ENCODE measurements at places on chromosomes 12 and 14. TPM values are rescaled to one million over a fixed set of nuclear protein-coding genes. Genes with fewer than 3 reads are reported as not detected.

The REP15 gene
- 0.12 TPM for polyA plus RNA-seq

The TPI1 gene
- 2,303 TPM for polyA plus RNA-seq

DNA sequence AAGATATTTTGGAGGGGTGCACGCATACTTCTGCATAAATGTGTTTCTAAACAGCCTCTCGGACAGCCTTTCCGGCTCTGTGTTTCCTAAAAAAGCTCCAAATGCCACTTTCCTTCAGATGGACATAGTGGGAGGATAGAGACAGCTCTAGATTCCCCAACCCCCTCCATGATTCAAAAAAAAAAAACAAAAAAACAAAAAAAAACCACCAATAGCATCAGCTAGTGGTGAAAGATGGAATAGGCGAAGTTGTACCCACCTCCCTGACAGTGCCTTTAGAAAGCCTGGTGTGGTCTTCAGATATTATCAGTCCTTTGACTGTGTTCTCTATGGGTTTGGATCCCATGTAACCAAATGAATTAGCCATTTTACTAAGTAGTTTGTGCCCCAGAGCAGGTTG is 94.1 kb downstream of the PHETA1 start:
- no peaks in the 10 kb centered on the region for H3K36me3 ChIP-seq
- H3K27me3 ChIP-seq, result peaks cover 9% of the 10 kb centered on the region
- no peak for DNase-seq
- no peak overlapping the region for H3K4me3 ChIP-seq

The JPH4 gene
- 0.16 TPM for polyA plus RNA-seq

DNA sequence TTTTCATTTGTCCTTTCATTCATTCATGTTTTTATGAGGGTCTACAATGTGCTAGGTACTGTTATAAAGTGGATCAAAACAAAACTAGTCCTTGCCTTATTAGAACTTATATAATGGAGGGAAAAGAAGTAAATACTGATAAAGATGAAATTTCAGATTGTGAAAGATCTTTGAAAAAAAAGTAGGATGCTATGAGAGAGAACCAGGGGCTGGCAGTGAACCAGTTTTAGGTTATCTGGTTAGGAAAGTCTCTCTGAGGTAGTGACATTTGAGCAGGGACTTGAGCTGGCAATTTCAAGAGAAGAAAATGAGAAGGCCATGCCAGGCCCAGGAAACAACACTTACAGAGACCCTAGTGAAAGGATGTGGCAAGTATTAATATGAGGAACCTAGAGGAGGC is 57.3 kb upstream of the E2F7 start:
- H3K36me3 ChIP-seq, result no peaks in the 10 kb centered on the region
- no peak overlapping the region for H3K4me3 ChIP-seq
- no peaks in the 10 kb centered on the region for H3K27me3 ChIP-seq
- DNase-seq, result no peak
- H3K27ac ChIP-seq, result no peak overlapping the region

GRCh38 chr12:53290661-53291060 is 4.7 kb upstream of the PFDN5 start:
- no peak for DNase-seq
- no peak overlapping the region for H3K4me3 ChIP-seq
- H3K27ac ChIP-seq, result no peak overlapping the region

The DCN gene
- polyA plus RNA-seq, result not detected

DNA sequence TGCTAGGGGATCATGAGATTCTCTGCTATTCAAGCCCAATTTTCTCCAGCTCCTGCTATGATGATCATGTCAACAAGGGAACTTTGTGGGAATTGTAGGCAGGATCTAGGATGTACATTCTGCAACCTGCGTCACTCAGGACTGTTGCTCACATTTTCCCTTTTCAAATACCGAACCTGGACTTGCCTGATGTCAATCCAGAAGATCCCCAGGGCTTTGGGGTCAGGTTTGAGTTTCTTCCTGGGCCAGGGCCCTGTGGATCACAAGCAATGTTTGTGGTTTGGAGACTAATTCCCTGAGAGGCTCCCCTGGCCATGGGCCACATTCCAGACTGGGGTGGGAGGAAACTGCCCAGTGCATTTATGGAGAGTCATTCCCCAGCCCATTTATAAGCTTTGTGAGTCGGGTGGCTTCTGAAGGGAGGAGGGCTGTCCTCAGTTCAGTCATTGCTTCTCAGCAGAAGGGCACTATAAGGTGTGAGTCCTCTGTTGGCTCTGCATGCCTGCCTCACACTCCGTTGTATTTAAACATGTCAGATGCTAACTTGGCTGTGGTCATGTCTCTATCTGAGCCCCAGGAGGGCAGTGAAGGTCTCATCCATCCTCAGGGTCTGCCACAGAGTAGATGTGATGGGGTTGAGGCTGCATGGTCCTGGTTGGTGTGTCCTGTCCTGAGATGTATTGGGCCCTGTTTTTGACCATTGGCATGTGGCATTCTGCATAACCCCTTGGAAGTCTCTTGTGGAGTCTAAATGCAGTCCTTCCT is 6.5 kb downstream of the KRT86 start:
- H3K36me3 ChIP-seq, result no peaks in the 10 kb centered on the region
- peaks cover 31% of the 10 kb centered on the region for H3K27me3 ChIP-seq
- no peak overlapping the region for H3K4me3 ChIP-seq
- no peak overlapping the region for H3K27ac ChIP-seq
- H3K4me1 ChIP-seq, result peaks cover 36% of the 10 kb centered on the region

DNA sequence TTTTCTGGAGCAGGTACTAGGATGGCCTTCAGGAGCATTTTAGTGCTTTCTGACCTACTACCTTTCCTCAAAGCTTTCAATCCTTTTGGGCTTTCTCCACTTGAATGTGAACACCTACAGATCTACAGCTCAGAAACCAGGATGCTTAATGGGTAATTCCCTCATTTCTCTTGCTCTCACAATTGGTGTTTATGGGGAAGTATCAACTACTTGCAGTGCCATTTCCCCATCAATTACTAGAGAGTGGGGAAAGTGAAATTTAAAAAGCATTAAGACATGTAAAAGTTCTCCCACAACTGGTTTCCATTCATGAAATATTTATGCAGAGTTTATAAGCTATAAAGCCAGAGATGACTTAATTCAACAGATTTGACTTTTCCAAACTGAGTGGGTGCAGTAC is 2.1 kb upstream of the YY1 start:
- no peaks in the 10 kb centered on the region for H3K27me3 ChIP-seq
- H3K4me3 ChIP-seq, result peak overlapping the region; percentile 94
- no peaks in the 10 kb centered on the region for H3K36me3 ChIP-seq
- H3K27ac ChIP-seq, result peak overlapping the region; percentile 96
- H3K4me1 ChIP-seq, result peaks cover 42% of the 10 kb centered on the region
- no peak for DNase-seq

DNA sequence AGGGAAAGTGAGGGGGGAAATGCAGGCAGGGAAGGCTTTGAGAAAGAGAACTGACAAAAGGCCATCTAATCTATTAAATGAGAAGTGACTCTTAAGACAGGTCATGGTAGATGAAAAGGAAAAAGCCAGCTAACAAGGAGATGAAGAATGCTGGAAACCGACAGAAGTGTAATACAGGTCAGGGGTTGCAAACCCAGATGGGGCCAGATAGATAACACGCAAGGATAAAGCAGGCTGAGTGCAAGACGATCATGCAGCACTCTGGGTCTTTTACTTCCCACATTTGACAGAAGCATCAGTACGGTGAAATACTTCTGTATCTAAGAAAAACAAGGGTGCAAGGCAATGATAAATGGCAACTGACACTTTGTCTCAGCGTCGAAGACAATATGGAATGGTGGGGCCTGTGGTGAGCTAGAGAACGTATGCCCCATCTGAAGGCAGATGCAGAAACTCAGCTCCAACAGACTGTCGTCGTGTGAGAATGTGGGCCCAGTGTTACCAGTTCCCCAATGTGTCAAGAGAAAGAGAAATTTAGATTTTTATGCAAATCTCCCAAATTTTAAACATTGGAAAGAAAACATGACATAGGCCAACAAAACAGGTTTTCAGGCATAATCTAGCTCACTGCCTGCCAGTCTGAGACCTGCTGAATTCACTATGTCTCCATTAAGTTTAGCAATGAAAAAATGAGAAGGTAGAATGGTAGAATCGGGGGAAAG is 187.4 kb downstream of the PHLDA1 start:
- H3K27ac ChIP-seq, result no peak overlapping the region
- H3K4me3 ChIP-seq, result no peak overlapping the region
- no peaks in the 10 kb centered on the region for H3K27me3 ChIP-seq
- H3K4me1 ChIP-seq, result peaks cover 30% of the 10 kb centered on the region
- no peak for DNase-seq

DNA sequence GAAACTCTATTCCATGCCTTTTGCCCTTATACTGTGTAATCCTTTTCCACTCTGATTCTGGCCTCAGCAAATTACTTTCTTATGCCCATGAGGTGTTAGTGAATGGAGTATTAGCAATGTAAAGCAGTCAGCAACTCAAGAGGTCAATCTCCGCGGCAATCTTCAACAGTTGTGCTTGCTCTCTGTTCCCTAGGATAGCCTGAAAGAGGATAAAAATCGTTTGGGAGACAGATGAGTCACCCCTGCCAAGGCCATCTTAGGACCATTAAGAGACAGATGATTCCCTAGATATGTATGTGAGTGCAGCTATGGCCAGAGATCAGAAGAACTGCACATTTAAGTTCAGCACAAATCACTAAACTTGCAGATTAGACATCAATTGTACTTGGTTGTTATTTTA is 1145.8 kb downstream of the GALC start:
- no peak overlapping the region for H3K4me3 ChIP-seq
- DNase-seq, result no peak
- no peaks in the 10 kb centered on the region for H3K36me3 ChIP-seq
- no peak overlapping the region for H3K27ac ChIP-seq

DNA sequence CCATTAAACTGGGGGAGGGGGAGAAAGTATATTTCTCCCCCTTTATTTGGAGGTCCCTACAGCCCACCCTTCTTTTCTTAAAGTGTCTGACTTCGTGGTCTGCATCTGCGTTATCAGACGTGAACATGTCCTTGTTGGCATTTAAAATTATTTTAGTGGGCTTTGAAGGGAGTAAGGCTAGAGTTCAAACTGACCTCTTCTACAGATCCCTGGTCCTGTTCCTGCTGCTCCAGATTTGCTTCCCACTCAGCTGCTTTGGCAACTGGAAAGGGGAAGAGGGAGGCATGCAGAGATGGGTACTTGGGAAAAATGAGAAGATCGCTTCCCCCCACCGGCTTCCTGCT is 611 bp upstream of the SIX6 start:
- no peaks in the 10 kb centered on the region for H3K36me3 ChIP-seq
- DNase-seq, result no peak
- no peaks in the 10 kb centered on the region for H3K4me1 ChIP-seq
- no peak overlapping the region for H3K4me3 ChIP-seq
- no peak overlapping the region for H3K27ac ChIP-seq
- no peaks in the 10 kb centered on the region for H3K27me3 ChIP-seq

GRCh38 chr12:3341594-3341993 is 149.4 kb upstream of the PRMT8 start:
- H3K27ac ChIP-seq, result no peak overlapping the region
- H3K36me3 ChIP-seq, result no peaks in the 10 kb centered on the region
- H3K4me1 ChIP-seq, result peaks cover 18% of the 10 kb centered on the region

- no peak for DNase-seq
- no peak overlapping the region for H3K27ac ChIP-seq
- no peaks in the 10 kb centered on the region for H3K4me1 ChIP-seq
- no peaks in the 10 kb centered on the region for H3K36me3 ChIP-seq
These were observed 853.7 kb downstream of the GALC start for GRCh38 chr14:87139299-87139698.

The KRT78 gene
- polyA plus RNA-seq, result not detected

DNA sequence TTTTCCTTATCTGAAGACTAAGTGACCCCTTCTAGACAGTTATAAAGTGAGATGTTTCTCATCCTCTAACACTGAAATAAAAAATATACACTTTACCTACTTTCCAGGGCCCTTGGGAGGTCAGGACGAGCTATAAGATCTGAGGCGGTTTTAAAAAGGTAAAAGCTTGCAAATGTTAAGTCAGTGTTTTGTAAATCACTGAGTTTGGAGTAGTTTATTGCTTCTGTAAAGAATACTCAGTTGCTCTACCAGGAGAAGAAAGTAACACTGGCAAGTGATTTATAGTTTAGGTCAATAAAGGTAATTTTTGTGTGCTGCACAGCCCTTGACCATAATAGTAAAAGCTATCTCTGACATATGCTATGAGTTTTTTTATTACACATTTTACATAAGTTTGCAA is 584.5 kb downstream of the TMTC2 start:
- H3K27ac ChIP-seq, result no peak overlapping the region
- no peak overlapping the region for H3K4me3 ChIP-seq
- no peaks in the 10 kb centered on the region for H3K4me1 ChIP-seq
- no peaks in the 10 kb centered on the region for H3K27me3 ChIP-seq

The TMED8 gene
- 4.7 TPM for polyA plus RNA-seq

DNA sequence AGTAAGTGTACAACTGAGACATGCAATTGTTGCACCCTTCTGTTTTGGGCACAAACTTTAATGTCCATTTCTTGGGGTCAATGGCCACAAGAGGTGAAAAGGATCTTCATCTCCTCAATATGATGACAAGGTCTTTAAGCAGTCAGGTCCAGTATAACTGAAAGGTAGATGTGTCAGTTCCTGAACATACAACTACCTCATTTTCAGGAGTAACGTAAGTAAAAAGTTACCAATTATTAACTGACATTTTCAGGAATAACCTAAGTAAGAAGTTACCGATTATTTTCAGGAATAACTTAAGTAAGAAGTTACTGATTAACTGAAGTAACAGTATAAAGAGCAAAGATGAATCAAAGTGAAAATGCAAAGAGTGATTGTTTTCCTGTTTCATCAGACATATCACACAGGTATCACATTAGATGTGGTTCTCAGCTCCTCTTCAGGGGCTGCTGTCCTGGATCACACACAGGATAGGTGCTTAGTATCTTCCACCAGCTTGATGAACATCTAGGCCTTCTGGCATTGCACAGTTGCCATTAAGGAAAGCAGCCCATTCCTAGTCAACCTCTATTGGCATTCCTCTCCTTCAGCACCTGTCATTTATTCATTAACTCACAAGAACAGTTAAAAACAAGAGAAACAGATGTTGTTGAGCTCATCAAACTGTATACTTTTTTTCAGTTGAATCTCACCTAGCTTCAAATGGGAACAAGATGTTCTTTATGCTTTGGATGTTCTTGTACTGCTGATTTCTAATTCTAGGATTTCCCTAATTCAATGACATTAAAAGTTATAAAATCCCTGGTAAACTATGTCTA is 200.0 kb downstream of the FOXG1 start:
- no peak overlapping the region for H3K27ac ChIP-seq
- H3K36me3 ChIP-seq, result no peaks in the 10 kb centered on the region
- no peak overlapping the region for H3K4me3 ChIP-seq
- no peaks in the 10 kb centered on the region for H3K4me1 ChIP-seq
